Stimulated activated CD8-positive, alpha-beta memory T cell treated with anti-CD3 and anti-CD28 coated beads, Interleukin-4, amount 100 ng/mL, for 24 hours (primary cell): ENCODE measurements at places on chromosomes 7 and 10.

- no peak for DNase-seq
These were observed 142.9 kb upstream of the ZMIZ1 start for GRCh38 chr10:78925800-78926319.

GRCh38 chr10:115649217-115649616, 556.1 kb downstream of the ATRNL1 start:
- DNase-seq = no peak

DNA sequence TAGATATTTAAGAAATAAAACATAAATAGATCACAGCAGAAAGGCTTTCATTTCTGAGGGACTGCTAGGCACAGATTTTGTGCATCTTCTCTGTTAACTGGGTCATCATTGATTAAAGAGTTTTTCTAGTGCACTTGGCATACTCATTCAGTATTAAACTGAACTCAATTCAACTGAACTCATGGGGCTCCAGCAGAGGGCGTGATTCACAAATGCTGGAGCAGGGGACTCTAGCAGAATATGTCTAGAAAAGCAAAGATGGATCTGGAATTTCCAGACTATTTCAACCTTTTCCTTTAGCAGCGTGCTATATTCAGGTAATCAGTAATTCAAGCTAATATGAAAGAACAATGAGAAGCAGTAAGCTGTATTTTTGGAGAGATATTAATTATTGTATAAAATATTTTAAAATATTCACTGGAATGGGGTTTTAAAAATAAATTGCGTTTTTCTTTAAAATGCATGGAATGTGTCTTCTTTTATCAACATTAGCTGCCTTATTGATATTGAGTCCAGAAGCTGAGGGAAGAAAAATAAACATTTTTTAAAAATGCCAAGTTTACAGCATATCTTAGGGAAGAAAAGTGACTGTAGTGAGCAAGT, 296.8 kb upstream of the CACNA2D1 start:
- no peak for DNase-seq

DNA sequence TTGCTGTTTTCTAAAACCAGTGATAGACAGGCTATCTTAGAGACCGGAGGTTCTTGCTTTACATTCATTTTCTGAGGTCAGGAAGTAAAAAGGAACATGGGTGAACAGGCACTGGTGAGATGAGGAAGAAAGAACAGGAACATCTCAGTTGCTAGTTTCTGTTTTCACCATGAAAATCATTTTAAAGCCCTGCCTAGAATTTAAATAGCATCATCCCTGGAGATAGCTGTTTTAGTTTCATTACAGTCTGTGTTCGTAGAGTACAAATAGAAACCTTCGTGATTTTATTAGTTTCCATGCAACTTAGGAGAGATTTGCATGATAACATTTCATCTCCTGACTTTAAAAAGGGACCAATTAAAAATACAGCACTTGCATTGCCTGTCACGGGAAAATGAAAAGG, 14.7 kb downstream of the KCNMA1 start:
- DNase-seq = no peak

GRCh38 chr10:77602231-77602912, 35.2 kb downstream of the KCNMA1 start:
- DNase-seq = no peak

- no peak for DNase-seq
These were observed 787.7 kb downstream of the GRID1 start for GRCh38 chr10:85578860-85579259.

DNA sequence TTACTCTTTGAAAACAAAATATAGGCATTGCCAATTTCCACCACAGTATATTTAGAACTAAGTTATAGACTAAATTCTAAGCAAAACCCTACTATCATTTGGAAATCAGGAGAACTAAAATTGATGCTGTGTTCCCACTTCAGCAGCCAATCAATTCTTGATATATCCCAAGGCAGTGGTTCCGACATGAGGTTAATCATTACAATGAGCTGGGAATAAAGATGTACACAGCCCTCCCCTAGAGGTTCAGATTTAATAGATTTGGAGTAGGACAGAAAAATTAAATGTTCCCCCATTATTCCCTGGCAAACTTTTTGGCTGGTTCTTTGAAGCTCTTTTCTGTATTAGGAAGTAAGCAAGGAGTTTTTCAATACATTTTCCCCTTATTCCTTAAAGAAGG, 15.1 kb downstream of the ZNF800 start:
- DNase-seq = no peak
